ENCODE measurements at places on chromosomes 1 and 21.

GRCh38 chr1:45026446-45026845, 14.4 kb downstream of the UROD start:
- DNase-seq, result no peak

- DNase-seq, result no peak
Observed at GRCh38 chr1:115865704-115866380, 24.9 kb upstream of the NHLH2 start.

GRCh38 chr1:40034869-40035268, 5.7 kb upstream of the CAP1 start:
- DNase-seq, result no peak

DNA sequence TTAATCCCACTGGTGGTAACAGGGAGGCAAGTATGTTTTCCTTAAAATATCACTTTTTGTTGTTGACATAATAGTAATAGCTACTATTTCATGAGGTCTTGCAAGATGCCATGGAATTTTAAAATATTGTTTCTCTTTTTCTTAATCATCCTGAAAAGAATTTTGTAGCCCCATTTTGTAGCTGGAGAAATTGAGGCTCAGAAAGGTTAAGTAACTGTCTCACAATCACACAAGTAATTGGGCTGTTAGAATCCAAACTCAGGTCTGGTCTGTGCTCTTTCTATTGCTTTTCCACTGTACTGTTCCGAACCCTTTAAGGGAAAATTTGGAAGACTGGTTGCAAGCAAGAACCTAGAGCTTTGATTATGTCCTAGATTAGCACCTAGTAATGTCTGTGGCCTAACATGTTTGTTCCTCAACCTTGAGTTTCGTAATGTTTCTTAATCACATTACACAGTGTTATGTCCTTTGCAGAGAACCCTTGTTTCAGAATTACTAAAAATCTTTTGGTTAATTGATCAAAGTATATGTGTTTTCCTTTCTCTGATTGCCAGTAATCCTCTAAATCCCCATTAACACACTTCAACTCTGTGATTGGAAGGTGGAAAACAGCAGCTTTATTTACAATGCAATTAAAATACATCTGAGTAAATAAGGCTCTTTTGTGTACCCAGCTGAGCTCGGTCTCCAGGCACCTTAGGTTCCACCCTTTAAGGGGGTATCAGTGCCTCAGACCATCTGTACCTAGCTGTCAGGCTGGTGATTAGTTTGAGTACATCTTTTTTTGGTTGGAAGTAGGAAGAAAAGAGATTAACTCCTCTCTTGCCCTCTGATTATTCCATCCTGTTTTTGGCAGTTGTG, 10.4 kb downstream of the LRRC42 start:
- no peak for DNase-seq

- DNase-seq, result no peak
Observed at GRCh38 chr1:192950926-192951325, 108.2 kb downstream of the UCHL5 start.

GRCh38 chr21:41612674-41613532, 104.9 kb upstream of the TMPRSS2 start:
- no peak for DNase-seq

- DNase-seq, result no peak
Observed at GRCh38 chr1:204241050-204241449, 27.3 kb upstream of the GOLT1A start.

GRCh38 chr1:244353551-244354091, 98.1 kb downstream of the ADSS2 start:
- no peak for DNase-seq

GRCh38 chr1:119510046-119510445, 3.0 kb downstream of the HSD3B1 start:
- no peak for DNase-seq

GRCh38 chr1:90356991-90357390, 360.1 kb downstream of the BARHL2 start:
- DNase-seq, result no peak

DNA sequence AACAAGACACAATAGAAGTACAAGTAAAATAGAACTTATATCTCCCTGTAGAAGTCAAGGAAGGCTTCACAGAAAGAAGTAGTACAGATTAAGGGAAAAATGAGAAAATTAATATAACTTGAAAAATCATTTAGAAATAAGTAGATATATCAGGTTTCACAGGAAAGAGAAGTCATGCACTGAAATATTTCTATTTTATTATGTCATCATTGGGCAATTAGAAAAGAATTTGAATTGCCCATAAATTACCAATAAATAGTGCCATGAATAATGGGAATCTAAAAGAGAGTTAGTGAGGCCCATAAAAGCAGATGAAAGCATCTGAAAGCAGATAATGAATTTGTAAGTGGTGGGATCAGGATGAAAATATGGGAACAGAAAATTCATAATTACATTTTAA, 1597.8 kb downstream of the PLA2G4A start:
- DNase-seq, result no peak

GRCh38 chr1:8283058-8283884, 34.6 kb upstream of the SLC45A1 start:
- no peak for DNase-seq

DNA sequence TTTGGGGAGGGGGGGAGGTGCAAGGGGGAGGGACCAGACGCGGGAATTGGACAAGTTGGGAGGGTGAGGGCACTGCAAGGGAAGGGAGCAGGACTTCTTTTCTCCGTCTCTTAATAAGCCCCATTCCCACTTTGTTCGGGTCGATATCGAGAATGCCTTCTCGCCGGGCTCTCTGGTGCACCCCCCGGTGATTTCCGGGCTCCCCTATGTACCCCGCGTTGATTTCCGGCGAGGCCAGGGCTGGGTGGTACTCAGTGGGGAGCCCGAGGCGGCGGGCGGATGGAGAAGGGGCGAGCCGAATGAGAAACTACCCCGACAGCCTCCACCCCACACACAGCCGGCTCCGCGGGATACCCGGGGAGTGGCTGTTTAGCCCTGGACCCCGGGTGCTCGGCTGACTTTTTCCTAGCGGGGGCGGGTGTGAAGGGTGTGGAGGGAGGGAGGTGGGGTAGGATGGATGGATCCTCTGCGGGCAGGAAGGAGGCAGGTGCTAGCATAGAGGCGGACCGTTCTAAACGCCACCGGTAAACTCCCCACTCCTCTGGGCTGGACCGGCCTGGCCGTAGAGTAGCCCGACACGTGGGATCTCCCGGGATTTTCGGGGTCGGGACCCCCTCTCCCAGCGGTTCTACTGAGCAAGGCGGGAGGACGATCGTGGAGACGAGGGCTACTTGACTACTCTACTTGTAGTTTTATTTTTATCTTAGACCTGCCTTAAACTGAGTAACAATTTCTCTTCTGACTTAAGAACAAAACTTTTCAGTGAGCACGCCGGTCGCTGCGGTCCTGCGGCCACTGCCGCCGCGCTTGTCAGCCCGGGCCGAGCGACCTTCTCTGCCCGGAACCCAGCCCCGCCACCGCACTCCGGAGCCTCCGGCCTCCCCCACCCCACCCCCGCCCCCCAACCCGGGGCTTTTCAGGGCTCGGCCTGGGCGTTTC, 1.0 kb downstream of the RNF220 start:
- no peak for DNase-seq

GRCh38 chr1:18319099-18319498, 161.6 kb upstream of the KLHDC7A start:
- no peak for DNase-seq

- DNase-seq, result no peak
Observed at GRCh38 chr1:8474369-8474768, 156.5 kb downstream of the SLC45A1 start.

GRCh38 chr1:235079443-235080296, 49.0 kb downstream of the TOMM20 start:
- DNase-seq, result no peak

DNA sequence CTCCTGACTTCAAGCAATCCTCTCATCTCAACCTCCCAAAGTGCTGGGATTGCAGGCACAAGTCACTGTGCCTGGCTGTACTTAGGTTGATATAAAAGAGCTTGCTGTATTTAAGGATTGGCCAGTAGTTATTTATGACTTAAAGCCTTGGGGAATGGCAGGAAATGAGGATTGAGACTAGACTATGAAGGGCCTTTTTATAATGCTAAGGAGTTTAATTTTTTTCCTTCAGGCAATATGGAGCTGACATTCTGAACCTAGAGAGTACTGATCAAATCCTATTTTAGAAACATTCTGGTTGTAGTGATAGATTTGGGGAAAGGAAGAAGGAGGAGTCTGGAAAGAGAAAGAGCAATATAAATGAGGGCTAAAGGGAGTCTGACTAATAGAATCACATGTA, 44.7 kb downstream of the MSH4 start:
- no peak for DNase-seq

DNA sequence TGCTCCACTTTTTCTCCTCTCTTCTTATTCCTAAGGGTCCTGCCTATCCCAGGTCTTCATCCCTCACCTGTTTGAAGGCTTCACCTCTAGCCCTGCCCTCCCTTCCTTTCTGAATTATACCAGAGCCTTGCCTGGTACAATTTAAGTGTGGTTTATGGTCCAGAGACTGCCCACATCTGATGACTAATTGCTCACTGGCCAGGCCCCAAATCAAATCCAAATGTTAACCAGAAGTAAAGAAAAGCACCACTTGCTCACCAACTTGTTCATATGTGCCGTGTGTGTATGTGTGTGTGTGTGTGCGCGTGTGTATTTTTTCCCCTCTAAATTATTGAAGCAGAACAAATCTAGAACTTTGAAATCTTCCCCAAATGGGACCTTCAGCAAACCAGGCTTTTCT, 26.4 kb downstream of the MYOM3 start:
- DNase-seq, result no peak

DNA sequence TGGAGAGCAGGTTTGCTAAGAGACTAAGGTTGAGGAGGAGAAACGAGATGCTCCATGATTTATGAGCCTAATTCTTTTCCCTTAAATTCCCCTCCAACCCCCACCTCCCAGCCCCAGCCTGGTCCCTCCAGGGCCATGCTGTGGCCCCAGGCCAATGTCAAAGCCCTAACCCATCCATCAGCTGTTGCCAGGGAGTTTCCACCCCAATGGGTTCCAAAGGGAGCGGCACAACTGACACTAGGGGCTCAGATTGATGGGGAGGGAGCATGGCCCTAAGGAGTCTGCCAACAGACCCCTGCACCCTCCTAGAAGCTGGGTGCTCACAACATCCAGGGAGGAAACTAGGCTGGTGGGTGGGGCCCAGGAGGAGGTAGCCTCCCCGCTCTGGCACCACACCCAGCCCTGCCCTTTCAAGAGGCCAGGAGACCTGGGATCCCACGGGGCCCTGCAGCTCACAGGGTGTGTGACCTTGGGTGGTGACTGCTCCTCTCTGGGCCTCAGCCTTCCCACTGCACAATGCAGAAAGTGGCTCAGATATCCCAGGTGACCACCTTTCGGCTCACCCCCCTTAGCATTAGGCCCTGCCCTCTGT, 12.9 kb downstream of the AHDC1 start:
- DNase-seq, result no peak

- no peak for DNase-seq
Observed at GRCh38 chr1:14635421-14635820, 36.9 kb downstream of the KAZN start.

- DNase-seq, result no peak
Observed at GRCh38 chr1:237219751-237220642, 178.0 kb downstream of the RYR2 start.

DNA sequence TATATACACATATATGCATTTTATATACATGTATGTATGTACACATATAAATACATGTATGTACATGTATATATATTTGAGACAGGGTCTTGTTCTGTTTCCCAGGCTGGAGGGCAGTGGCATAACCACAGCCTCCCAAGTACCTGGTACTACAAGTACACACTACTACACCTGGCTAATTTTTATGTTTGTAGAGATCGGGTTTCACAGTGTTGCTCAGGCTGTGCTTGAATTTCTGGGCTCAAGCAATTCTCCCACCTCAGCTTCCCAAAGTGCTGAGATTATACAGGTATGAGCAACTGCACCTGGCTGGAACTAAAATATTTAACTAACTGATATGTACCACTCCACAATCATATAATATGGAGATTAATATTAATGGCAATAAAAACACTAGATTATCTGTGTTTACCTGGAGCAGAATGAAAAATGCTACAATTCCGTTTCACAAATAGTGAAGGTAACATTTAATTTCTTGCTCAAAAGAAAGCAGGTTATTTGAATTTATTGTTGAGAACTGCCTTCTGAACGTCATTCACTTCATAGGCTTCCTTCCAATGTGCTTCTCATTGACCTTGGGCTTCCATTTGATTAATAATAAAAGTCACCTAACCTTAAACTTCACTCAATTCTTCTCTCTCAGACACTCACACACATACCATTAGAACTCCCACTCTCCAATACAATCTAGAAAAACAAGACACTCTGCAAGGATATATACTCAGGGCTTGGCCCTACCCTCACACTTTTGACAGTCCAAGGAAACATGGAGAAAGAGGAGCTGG, 57.0 kb downstream of the PTGER3 start:
- no peak for DNase-seq

- no peak for DNase-seq
Observed at GRCh38 chr1:180507795-180508724, 5.7 kb upstream of the ACBD6 start.

DNA sequence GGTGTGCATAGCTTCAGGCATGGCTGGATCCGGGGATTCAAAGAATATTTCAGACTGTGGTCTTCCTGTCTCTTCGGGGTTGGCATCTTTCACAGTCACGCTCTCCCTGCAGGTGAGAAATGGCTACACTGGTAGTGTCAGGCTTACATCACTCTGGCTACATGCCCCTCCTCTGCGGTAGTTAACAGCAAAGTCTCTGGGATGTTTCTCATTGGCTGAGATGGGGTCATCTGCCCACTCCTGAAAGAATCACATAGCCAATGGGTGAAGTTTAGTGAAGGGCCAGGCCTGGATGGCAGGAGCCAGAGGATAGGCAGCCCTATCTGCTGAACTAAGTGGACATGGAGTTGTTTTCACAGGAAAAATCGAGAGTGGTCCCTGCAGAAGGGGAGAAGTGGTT, 356.5 kb downstream of the MATN1 start:
- DNase-seq, result no peak

GRCh38 chr1:204107892-204108291, 35.0 kb downstream of the SOX13 start:
- DNase-seq, result no peak

- no peak for DNase-seq
Observed at GRCh38 chr1:1075148-1075935, 1.2 kb upstream of the RNF223 start.

DNA sequence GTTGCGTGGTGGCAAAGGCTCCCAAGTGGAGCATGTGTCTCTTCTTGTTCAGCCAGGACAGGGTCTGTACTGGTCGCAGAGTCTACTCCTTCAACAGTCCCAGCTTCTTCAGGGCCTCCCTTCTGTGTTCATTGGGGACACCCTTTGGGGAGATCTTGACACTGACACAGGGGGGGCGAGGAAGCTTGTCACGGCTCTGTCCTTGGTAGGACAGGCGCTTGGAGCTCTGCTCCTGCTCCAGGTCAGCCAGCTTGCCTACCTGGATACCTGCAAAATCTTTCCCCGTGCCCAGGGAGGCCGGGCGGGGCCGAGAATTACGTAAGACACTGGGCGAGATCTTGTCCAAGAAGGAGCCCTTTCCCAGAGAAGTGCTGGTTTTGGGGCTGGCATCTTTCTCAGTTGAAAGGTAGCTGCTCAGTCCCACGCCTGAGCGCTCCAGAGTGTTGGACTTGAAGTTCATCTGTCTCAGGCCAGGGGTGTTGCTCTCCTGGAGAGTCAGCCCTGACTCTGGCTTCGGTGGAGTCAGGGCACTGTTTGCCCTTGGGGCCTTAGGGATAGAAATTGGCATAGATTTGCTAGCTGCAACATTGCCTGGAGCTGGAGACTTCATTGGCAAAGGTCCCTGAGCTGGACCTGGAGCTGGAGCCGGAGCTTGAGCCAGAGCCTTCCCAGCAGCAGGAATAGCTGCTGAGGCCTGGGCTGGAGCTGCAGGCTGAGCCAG, 10.5 kb downstream of the C1orf116 start:
- DNase-seq, result no peak

Measured in stimulated activated CD8-positive, alpha-beta memory T cell treated with anti-CD3 and anti-CD28 coated beads, Interleukin-4, amount 100 ng/mL, for 1 hour (primary cell).